ENCODE measurements at places on chromosomes 6 and 20. TPM values are rescaled to one million over a fixed set of nuclear protein-coding genes. Genes with fewer than 3 reads are reported as not detected.
A peak's percentile ranks its signal among the peaks of the same experiment; 100 is the strongest.

- peak overlapping the region; percentile 60 for H3K27ac ChIP-seq
- H3K27me3 ChIP-seq, result no peaks in the 10 kb centered on the region
Observed at GRCh38 chr20:17910828-17911294, 57.7 kb downstream of the SNX5 start.

DNA sequence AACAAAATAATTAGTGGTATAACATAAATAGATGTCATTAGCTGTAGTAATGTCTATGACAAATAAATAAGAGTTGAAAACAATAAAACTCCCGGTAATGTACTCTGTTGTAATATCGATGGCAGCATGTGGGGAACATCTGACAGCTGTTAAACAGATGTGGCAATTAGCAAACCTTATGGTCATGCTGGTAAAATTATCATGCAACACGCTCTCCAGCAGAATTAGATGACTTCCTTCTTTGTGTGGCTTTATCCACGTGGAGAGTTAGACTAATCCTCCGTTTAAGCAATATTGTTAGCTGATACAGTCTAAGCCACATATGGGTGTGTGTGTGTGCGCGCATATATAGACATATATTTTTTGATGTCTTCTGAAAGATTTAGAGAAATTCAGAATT lies 77.7 kb upstream of the ZFP64 start:
- H3K4me3 ChIP-seq, result no peak overlapping the region
- no peak overlapping the region for H3K27ac ChIP-seq
- no peaks in the 10 kb centered on the region for H3K36me3 ChIP-seq
- H3K27me3 ChIP-seq, result peaks cover 20% of the 10 kb centered on the region

DNA sequence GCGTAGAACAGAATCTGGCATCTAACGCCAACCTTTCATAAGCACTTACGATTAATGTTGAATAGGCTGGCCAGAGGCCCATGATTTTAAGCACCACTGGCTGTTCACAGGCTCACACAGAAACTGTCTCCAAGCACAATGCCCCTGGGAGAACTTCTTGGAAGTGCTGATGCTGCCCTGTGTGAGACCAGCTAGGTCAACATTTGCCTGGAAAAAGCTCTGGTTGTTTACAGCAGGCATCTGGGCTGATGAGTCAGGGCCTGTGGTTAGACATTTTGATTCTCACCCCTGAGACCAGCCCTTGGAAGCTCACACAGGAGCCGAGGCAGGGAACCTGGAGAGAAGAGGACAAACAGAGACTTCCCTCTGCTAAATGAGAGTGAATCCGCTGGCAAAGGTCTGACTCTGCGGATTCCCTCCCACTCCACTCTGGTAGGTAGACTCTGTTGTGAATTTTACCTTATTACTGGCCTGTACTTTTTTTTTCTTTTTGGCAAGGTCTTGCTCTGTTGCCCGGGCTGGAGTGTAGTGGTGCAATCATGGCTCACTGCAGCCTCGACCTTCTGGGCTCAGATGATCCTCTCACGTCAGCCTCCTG lies 6.8 kb upstream of the SULF2 start:
- no peak overlapping the region for H3K4me3 ChIP-seq
- peak overlapping the region; percentile 52 for H3K27ac ChIP-seq
- no peaks in the 10 kb centered on the region for H3K27me3 ChIP-seq
- H3K36me3 ChIP-seq, result no peaks in the 10 kb centered on the region
- peak; percentile 64 for DNase-seq
- H3K4me1 ChIP-seq, result peaks cover 16% of the 10 kb centered on the region

DNA sequence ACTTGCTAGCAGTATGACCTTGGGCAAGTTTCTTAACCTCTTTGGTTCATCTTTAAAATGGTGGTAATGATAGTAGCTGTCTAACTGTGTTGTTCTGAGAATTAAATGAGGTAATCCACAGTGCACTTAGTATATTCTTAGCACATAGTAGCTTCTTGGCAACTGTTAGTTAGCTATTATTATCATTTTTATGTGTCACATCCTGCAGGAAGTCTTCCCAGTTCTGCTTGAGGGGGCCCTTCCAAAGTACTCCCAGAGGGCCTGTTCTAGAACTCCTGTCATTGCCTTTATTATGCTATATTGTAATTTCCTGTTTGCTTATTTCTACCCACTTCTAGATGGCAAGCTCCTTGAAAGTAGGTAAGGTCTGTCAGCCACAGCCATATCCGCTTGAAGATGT lies 30.6 kb downstream of the ANKS1A start:
- H3K27me3 ChIP-seq, result no peaks in the 10 kb centered on the region
- H3K27ac ChIP-seq, result peak overlapping the region; percentile 66
- H3K4me1 ChIP-seq, result peaks cover 61% of the 10 kb centered on the region
- no peak for DNase-seq
- no peak overlapping the region for H3K4me3 ChIP-seq
- H3K36me3 ChIP-seq, result no peaks in the 10 kb centered on the region

DNA sequence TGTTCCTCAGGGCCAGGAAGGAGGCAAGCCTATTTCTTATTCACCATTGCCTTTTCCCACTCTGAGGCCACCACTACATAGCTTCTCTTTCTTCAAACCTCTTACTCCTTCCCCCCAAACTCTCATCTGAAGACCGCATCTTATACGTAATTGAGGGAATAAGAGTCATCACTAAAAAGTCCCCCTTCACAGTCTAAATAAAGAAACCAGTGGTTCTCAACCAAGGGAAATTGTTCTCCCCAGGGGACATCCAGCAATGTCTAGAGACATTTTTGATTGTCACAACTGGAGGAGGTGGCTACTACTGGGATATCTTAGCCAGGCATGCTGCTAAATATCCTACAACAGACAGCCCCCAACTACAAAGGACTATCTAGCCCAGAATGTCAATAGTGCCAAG lies 327.6 kb upstream of the CNR1 start:
- no peak overlapping the region for H3K4me3 ChIP-seq

GRCh38 chr6:110769923-110770322 lies 45.3 kb downstream of the CDK19 start:
- no peak for DNase-seq
- H3K27ac ChIP-seq, result no peak overlapping the region

GSS gene
- 17.2 TPM for total RNA-seq

DNA sequence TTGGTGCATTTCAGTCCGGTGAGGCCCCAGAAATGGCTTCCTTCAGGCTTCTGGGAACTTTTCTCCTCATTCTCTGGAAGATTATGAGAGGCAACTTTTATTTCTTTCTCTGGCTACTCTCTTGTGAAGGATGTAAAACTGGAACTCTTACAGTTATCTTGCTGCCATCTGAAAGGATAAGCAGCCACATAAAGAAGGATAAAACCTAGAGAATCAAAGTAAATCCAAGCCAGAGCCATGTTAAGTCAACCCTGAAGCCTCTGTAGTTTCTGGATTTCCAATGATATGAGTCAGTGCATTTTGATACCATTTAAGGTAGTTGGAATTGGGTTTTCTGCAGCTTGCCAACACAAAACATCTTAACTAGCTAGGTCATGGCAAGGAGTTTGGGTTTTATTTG lies 123.6 kb downstream of the MEI4 start:
- H3K36me3 ChIP-seq, result no peaks in the 10 kb centered on the region
- H3K4me1 ChIP-seq, result no peaks in the 10 kb centered on the region
- no peak overlapping the region for H3K4me3 ChIP-seq
- H3K27me3 ChIP-seq, result no peaks in the 10 kb centered on the region
- no peak for DNase-seq
- H3K27ac ChIP-seq, result no peak overlapping the region

GRCh38 chr6:142714951-142715785 lies 229.8 kb downstream of the HIVEP2 start:
- H3K36me3 ChIP-seq, result no peaks in the 10 kb centered on the region
- no peak overlapping the region for H3K4me3 ChIP-seq
- H3K27me3 ChIP-seq, result no peaks in the 10 kb centered on the region
- H3K4me1 ChIP-seq, result no peaks in the 10 kb centered on the region

RNF182 gene
- total RNA-seq, result not detected

GRCh38 chr6:85163156-85164080 lies 286.5 kb upstream of the NT5E start:
- no peaks in the 10 kb centered on the region for H3K27me3 ChIP-seq
- DNase-seq, result no peak
- H3K27ac ChIP-seq, result no peak overlapping the region
- no peaks in the 10 kb centered on the region for H3K36me3 ChIP-seq

- peaks cover 22% of the 10 kb centered on the region for H3K4me1 ChIP-seq
- H3K4me3 ChIP-seq, result peak overlapping the region; percentile 94
- H3K27ac ChIP-seq, result peak overlapping the region; percentile 57
- H3K27me3 ChIP-seq, result no peaks in the 10 kb centered on the region
- H3K36me3 ChIP-seq, result no peaks in the 10 kb centered on the region
- no peak for DNase-seq
Observed at GRCh38 chr20:37095108-37095598, 644 bp downstream of the RBL1 start.

BPI gene
- not detected for total RNA-seq

NKX2-4 gene
- total RNA-seq, result not detected

MYLK2 gene
- 0.25 TPM for total RNA-seq

PNLDC1 gene
- 0.33 TPM for total RNA-seq

PRL gene
- total RNA-seq, result not detected

- no peaks in the 10 kb centered on the region for H3K36me3 ChIP-seq
- no peak for DNase-seq
- no peak overlapping the region for H3K4me3 ChIP-seq
- H3K27me3 ChIP-seq, result no peaks in the 10 kb centered on the region
- H3K27ac ChIP-seq, result no peak overlapping the region
Observed at GRCh38 chr6:123352279-123352678, 284.5 kb downstream of the TRDN start.

DNA sequence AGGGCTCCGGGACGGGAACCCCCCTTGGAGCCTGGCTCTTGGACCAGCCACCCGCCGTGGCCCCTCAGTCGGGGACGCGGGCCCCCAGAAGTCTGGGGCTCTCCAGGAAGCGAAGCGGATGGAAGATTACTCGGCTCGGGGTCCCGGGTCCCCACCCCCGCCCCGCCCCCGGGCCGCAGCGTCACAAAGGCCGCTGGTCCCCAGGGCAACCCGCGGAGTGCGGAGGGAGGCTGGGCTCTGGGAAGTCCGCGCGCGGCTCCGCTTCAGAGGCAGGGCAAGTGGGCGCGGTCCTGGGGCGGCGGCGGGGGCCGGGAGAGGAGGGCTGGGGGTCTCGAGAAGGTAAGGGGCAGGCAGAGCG lies at the start of gene FNDC11:
FNDC11 (plus strand) TSS at position 227 of the 358 bp plus-strand sequence. CDS start 1,505 bp downstream, outside the sequence.
- H3K4me3 ChIP-seq, result peak within 1 kb of the TSS; percentile 72
- no peak within 1 kb of the TSS for H3K27ac ChIP-seq
- peaks cover 14% of the 10 kb centered on the region for H3K4me1 ChIP-seq
- H3K36me3 ChIP-seq, result peaks cover 8% of the 10 kb centered on the region
- DNase-seq, result no peak

GRCh38 chr6:47715782-47716181 lies 17.4 kb downstream of the ADGRF4 start:
- DNase-seq, result no peak
- no peak overlapping the region for H3K4me3 ChIP-seq
- no peaks in the 10 kb centered on the region for H3K27me3 ChIP-seq
- no peaks in the 10 kb centered on the region for H3K4me1 ChIP-seq
- no peak overlapping the region for H3K27ac ChIP-seq
- no peaks in the 10 kb centered on the region for H3K36me3 ChIP-seq

DNA sequence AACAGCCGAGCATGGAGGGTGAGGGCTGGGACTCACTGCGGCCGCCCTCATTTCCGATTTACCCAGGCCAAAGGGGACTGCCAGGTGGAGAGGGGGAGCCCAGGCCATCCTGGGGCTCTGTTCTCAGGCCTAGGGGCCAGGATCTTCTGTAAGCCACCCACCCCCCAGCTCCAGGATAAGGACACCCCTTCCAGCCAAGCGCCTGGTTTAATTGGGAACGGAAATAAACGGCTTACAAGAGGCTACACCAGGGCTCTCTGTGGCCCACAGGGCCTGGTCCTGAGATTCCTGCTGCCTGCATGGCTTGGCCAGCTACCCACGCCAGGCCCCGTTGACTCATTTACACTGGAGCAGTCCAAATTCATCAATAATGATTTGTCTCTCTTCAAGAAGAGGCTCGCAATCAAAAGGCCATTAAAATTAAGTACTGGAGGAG lies 68.1 kb upstream of the TOP1 start:
- peaks cover 4% of the 10 kb centered on the region for H3K4me1 ChIP-seq
- DNase-seq, result no peak
- H3K27me3 ChIP-seq, result peaks cover under 1% of the 10 kb centered on the region
- no peaks in the 10 kb centered on the region for H3K36me3 ChIP-seq

DNA sequence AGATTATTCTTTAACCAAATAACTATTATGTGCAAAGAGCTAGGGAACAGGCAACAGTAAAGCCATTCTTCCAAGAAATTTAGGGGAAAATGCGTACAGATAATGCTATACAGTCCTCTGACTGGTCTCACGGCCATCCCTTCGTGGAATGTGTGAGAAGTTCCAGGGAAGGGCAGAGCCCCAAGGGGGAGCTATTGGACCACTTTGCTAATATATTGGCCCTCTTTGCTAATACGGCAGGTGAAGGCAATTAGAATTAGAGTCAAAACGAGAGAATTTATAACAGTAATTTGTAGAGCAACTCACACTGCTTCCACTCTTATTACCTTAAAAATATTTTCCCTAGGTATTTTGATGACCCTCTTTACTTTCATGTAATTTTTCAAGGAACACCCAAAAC lies 140.4 kb downstream of the IMPG1 start:
- H3K4me3 ChIP-seq, result no peak overlapping the region
- H3K4me1 ChIP-seq, result peaks cover 5% of the 10 kb centered on the region
- peak; percentile 20 for DNase-seq
- H3K36me3 ChIP-seq, result no peaks in the 10 kb centered on the region
- H3K27ac ChIP-seq, result no peak overlapping the region
- H3K27me3 ChIP-seq, result no peaks in the 10 kb centered on the region

- H3K4me1 ChIP-seq, result peaks cover 11% of the 10 kb centered on the region
- no peak overlapping the region for H3K27ac ChIP-seq
- peaks cover 19% of the 10 kb centered on the region for H3K27me3 ChIP-seq
- no peaks in the 10 kb centered on the region for H3K36me3 ChIP-seq
- DNase-seq, result no peak
Observed at GRCh38 chr20:51769976-51770615, 1.9 kb upstream of the ATP9A start.

SOX12 gene
- 12.3 TPM for total RNA-seq

GRCh38 chr6:54431466-54431865 lies 123.2 kb downstream of the TINAG start:
- H3K36me3 ChIP-seq, result no peaks in the 10 kb centered on the region
- DNase-seq, result no peak
- H3K27me3 ChIP-seq, result no peaks in the 10 kb centered on the region
- H3K27ac ChIP-seq, result no peak overlapping the region
- no peak overlapping the region for H3K4me3 ChIP-seq

TNFAIP3 gene
- total RNA-seq, result 7.0 TPM

GRCh38 chr6:46491628-46492547 lies 639 bp upstream of the RCAN2 start:
- peak; percentile 57 for DNase-seq
- H3K36me3 ChIP-seq, result no peaks in the 10 kb centered on the region
- peaks cover 48% of the 10 kb centered on the region for H3K4me1 ChIP-seq
- H3K4me3 ChIP-seq, result peak overlapping the region; percentile 72
- peaks cover 27% of the 10 kb centered on the region for H3K27me3 ChIP-seq
- H3K27ac ChIP-seq, result peak overlapping the region; percentile 94

- peaks cover 6% of the 10 kb centered on the region for H3K36me3 ChIP-seq
- H3K27me3 ChIP-seq, result no peaks in the 10 kb centered on the region
- no peak for DNase-seq
- no peak overlapping the region for H3K27ac ChIP-seq
- no peak overlapping the region for H3K4me3 ChIP-seq
Observed at GRCh38 chr20:45037635-45038034, 63.3 kb downstream of the KCNS1 start.

KLC4 gene
- 36.1 TPM for total RNA-seq
